ENCODE measurements at places on chromosomes 2 and 18. TPM values are rescaled to one million over a fixed set of nuclear protein-coding genes. Genes with fewer than 3 reads are reported as not detected.

- DNase-seq = no peak
These were observed 8.8 kb downstream of the DHX57 start for GRCh38 chr2:38866773-38867443.

DNA sequence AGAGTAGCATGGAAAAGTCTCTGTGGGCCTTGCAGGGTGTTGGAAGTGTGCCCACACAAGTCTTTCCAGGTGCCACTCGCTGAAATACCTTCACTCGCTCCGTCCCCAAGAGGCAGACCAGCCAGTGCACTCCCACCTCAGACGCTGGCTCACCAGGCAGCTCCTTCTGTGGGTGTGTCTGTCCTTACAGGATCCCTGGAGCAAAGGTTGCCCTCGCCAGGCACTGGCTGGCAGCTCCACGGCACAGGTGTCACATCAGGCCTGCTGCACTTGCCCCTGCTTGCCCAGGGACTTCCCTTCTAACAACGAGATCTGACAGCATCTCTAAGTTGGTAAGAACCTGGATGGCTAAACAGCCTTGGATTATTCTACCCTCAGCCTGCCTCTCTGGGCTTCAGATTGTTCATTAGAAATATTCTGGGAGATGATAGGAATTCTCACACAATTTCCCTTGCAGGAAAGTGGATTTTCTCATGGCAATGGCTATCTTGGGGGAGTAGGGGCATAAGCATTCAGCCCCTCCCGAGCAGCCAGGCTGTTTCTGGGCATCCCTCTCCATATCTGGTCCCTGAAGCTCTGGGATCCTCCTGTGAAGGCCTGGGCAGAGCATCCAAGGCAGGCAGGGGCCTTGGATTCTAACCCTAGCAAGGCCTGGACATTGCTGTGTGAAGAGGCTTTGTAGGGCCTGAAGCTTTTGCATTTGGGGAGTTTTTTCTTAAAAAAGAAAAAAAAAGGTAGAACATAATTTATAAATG lies 262.1 kb downstream of the MYCN start:
- DNase-seq = no peak

DNA sequence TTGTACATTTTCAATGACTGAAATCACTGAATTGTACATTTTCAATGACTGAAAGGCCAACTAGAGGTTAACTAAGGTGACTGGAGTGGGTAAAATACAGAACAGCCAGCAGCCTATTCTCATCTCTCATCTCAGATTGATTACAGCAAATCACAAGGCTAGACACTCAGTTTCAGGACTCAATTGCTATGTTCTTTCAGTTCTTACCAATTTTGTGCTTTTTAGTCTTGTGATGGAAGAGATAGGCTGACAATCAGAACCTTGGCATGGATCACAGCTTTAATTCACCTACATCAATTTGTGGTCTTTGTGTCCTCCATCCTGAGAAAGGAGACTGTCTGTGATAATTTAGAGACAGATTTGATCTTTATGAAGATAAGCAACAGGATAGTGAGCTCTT lies 124.7 kb downstream of the GULP1 start:
- no peak for DNase-seq

GRCh38 chr2:42216694-42217093 lies 47.5 kb downstream of the EML4 start:
- DNase-seq = peak; percentile 14

- no peak for DNase-seq
These were observed 37.8 kb downstream of the PCBP1 start for GRCh38 chr2:70124983-70125480.

DNA sequence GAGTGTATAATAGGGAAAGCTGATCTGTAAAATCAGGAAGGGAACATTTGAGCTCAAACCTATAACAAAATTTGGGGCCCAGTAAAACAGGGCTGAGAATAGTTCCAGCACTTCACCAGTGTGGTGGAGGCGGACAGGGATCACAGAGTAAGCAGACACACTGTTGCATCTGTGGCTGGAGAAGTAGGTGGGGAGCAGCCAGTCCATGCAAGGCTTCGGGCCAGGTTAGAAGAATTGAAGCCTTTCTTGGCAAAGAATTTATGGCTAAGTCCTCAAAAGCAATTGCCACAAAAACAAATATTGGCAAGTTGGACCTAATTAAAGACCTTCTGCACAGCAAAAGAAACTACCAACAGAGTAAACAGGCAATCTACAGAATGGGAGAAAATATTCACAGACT lies 93.8 kb upstream of the ZBTB14 start:
- no peak for DNase-seq

DNA sequence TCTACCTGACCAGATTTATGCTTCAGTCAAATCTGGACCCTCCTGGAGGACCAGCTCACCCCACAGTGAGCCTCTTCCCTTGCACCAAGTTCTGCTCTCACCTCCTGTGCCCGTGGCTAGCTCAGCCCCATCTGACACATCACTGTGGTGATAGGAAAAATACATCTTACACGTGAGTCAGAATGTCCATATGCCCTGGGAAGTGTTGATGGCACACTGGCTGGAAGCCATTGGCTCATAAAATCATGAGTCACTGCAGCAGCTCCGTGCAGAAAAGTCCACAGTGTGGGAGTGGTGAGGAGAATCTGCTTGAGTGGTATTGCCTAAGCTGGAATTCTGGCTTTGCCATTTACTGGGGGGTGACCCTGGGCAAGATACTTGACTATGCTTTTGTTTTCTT lies 42.6 kb upstream of the RAPGEF4 start:
- peak; percentile 96 for DNase-seq

DNA sequence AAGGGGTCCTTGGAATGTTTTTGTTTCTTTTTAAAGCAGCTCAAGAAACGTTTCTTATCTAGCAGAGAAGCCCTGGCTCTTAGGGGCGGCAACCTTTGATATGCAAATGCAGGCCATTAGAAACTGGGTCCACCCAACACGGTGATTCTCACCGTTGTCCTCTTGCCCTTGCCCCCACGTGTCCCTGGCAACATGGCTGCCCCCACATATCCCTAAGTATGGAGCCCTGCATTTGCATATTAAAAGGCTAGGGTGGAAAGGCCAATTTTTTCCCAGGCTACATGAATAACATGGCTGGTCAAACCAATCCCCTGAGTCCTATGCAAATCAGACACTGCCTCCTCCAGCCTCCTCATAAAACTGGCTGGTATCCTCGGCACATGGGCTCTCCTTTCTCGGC lies 230.1 kb upstream of the SPOPL start:
- DNase-seq = no peak

DNA sequence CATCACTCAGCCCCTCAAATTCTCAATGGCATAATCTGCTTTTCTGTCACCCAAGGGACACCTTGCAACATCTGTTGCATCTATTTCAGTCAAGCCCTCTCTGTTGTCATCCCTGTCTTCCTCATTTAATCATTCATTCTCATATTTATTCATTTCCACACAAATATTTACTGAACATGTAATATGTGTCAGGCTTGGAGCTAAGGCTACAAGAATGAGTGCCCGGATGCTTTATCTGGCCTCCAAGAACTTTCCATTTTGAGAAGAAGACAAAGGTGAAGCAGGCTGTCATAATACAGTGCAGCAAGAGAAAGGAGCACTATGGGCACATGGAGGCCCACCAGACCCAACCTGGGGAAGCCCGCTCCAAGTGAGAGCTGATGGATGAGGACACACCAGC lies 15.6 kb downstream of the IL18RAP start:
- DNase-seq = no peak

GRCh38 chr2:64768491-64769005 lies 114.8 kb upstream of the SERTAD2 start:
- DNase-seq = no peak

DNA sequence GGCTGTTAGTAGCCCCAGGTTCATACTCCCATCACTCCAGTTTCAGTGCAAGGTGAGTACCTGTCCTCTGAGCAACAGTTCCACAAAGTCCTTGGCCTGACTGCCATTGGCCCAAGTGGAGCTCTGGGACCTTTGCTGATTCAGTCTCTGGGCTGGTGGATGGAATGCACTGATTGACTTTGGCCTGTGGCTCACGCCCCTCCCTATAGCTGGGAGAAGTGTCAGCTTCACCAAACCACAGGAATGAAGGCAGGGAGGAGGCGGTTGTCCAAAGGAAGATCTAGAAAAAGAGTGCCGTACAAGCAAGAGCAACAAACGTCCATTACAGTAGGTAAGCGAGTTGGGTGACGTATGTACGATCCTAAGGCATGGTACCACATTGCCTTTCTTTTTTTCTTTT lies 34.0 kb downstream of the QPCT start:
- peak; percentile 45 for DNase-seq

- no peak for DNase-seq
These were observed 10.3 kb downstream of the POLI start for GRCh38 chr18:54279477-54280219.

- no peak for DNase-seq
These were observed 92.8 kb downstream of the RTN4 start for GRCh38 chr2:54957321-54957999.

DNA sequence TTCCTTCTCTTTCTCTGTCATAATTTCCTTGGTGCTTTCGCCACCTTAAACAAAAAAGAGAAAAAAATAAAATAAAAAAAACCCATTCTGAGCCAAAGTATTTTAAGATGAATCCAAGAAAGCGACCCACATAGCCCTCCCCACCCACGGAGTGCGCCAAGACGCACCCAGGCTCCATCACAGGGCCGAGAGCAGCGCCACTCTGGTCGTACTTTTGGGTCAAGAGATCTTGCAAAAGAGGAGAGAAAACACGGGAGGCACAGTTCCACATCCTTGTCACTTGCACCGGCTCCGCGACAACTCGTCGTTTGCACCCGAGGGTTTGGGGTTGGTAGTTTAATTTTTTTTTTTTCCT lies 1.8 kb upstream of the SP9 start:
- DNase-seq = no peak

DNA sequence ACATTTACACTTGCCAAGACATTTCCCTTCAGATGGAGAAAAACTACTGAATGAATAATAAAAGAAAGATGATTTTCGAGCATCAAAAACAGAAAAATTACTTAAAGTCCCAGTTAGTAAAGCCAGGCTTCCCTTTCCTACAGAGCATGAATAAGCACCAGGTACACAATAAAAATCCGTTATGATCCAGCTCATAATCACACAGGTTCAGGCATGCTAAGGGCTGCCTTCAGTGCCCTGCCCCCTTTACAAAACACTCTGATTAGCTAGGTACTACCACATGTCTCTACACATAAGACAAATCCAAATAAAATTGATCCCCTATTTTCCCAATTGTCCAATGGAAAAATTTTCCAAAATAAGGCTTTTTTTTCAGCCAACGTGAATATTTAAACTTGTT lies 413.2 kb upstream of the LRATD1 start:
- no peak for DNase-seq

- DNase-seq = no peak
These were observed 97.0 kb downstream of the MBP start for GRCh38 chr18:77035380-77036187.

GRCh38 chr2:142724713-142725349 lies 152.6 kb upstream of the KYNU start:
- no peak for DNase-seq

DNA sequence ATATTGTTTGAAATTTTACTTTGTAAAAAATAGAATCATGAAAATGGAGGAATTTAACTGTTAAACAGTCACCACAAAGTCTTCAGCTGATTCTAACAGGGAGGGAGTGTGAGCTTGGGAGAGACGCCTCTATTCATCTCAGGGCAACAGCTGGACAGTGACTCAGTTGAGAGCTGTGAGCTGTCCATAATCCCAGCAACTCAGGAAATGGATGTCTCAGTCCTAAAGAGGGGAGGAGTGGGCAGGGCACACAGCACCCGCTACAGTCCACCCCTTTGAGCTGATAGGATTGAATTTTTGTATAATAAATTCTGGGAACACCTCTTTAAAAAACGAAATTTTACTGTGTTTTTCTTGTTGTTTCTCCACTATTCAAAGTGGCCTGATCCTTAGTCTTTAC lies 255.1 kb upstream of the THUMPD2 start:
- no peak for DNase-seq

DNA sequence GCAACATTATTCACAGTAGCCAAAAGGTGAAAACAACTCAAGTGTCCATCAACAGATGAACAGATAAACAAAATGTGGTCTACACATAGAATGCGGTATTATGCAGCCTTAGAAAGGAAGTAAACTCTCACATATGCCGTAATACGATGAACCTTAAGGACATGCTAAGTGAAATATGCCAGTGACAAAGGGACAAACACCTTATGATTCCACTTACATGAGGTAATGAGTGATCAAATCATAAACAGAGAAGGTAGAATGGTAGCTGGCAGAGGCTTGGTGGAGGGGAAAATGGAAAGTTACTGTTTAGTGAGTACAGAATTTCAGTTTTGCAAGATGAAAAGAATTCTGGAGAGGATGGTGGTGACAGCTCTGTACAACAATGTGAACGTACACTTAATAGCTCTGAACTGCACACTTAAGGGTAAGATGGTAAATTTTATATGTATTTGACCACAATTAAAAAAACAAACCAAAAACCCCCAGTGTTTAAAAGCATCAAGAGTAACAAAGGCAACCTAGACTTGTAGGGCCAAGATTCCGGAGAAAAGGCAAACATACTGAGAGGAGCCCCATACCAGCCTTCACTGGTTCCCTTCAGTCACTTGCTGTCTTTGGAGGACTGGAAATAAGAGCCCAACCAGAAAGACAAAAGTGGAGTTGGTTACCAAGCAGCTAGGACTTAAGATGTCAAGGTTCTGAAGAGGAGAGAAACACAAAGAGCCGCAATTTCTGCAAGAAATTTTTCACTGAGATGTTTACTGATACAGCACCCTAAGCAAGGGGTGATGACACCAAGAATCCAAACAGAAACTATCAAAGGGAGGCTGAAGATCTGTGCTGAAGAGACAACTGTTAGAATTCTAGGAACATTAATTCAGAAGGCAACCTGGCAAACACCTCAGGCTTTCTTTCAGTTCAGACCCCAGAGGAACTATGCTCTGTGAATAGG lies 61.3 kb downstream of the CUL3 start:
- DNase-seq = peak; percentile 10

- no peak for DNase-seq
These were observed 15.3 kb downstream of the MTX2 start for GRCh38 chr2:176284461-176285049.

GRCh38 chr2:182606728-182607681 lies 109.1 kb upstream of the DNAJC10 start:
- DNase-seq = no peak

SP110 gene
- 26.3 TPM for total RNA-seq

SCG2 gene
- 0.62 TPM for total RNA-seq

OSGEPL1 gene
- total RNA-seq = 15.3 TPM

ZCCHC2 gene
- total RNA-seq = 5.3 TPM

UPP2 gene
- total RNA-seq = not detected

UGT1A7 gene
- total RNA-seq = not detected

SPIRE1 gene
- total RNA-seq = 10.7 TPM
